NCI-H510A treated with DMSO at 0.1 percent for 48 hours (cell line): ENCODE measurements at places on chromosomes 16 and 17.

DNA sequence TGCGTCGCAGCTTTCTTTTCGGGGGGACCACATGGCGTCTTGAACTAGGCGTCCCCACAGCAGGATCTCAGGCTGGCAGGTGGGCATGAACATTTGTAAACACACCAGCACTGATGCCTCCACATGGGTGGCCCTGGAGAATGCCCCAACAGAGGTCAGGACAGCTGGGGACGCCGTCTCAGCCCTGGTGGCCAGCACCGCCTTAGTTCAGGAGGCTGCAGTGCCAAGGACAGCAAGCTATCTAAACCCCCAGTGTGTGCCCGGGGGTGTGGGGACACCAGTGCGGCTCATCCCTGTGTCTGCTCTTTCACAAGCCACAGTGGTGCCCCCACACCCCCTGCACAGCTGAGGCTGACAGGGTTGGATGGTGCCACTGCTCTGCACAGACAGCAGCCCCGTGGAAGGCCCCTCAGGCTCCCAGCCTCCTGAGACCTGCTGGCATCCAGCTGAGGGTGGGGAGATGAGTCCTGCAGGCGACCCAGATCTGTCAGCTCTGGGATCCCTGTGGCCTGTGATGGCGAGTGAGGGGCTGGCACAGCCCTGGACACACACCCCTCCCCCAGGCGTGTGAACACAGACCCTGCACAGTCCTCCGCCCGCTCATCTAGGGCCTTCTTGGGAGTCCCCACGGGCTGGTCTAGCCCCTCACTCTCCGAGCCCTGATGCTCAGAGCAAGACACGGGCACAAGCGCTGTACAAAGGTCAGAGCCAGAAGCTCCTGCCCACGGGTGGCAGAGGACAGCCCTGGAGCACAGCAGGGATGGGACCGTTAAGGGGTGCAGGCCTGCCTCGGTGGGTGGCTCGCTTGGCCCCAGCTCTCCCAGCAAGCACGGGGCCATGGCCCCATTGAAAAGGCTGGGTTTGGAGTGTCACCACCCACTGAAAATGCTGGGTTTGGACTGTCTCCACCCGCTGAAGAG, 10.7 kb downstream of the FSCN2 start:
- DNase-seq: no peak

DNA sequence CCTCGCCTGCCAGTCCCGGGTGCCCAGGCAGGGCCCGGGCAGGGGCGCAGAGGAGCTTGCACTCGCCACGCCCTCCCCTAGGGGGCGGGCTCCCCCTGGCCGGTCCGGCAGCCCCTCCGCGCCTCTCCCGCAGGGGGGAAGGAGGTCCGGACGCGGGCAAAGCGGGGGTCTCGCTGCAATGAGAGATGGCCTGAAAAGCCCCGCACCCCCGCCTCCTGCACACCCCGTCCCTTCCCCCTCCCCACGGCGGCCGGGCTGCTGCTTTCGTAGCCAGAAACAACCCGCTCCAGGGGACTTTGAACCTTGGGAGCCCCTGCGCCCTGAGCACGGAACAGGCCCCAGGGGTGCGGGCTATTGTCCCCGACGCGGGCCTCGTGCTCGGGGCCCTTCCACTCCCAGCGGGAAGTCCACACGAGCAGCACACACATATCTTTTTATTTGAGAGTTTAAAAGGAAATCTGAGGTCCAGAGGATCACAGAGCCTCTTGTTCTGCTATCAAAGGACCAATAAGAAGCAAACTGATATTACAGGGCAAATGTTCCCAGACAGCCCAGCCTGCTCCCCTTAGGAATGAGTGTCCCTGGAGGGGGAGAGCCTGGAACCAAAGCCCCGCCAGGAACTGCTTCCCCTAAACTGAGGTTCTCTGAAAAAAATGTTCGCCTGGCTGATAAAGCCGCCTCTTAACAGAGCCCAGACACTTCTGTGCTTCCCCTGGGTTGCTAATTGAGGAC, 5.8 kb upstream of the CBX4 start:
- DNase-seq: peak; percentile 37

DNA sequence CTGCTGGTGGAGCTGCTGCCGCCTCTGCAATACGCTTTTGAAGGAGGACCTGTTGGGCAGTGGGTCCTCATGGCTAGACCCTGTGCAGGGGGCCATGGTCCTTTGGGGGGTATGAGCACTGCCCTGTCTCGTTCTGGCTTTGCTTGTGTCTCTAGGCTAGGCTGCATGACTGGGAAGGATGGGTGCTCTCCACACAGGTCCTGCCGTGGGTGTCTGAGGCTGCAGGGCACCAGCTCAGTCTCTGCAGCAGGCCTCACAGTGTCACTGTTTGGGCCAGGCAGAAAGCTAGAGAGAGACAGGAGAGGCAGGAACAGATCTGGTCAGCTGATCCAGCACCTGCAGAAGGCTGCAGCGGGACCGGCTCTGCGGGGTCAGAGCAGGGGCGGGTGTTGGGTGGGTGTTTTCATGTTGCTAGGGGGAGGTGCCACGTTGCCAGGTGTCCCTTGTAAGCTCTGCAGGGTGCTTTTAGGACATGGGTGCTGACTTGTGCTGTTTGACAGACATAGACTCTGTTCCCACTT, 111.4 kb downstream of the SNX29 start:
- DNase-seq: peak; percentile 58

GRCh38 chr16:82603784-82604411, 22.9 kb upstream of the CDH13 start:
- DNase-seq: peak; percentile 6

DNA sequence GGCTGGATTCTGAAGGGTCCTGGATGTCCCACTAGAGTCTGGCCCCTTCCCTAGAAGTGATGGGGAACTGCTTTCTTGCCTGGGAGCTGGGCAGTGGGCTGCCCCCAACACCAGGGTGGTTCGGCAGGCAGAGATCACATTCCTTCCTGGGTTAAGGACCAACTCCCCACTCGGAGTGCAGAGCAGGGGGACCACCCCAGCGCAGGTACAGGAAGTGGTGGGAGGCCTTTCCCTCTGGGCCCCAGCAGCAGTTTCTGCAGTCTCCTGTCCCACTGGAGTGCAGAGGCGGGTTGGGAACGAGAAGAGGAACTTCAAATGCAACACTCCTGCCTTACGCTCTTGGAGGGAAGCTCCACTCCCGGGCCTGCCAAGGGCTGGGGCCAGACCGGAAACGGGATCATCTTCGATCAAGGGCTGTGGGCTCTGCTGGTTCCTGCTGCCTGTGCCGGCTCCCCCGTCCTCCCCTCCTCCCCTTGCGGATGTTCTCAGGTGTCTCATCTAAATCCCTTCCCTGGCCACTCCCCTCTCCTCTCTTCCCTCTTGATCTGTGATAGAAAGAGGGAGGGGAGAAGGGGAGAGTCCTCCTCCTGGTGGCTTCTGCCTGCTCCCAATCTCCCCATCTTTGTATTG, 9.0 kb upstream of the NGFR start:
- DNase-seq: peak; percentile 82

- peak; percentile 19 for DNase-seq
These were observed 742 bp downstream of the PFN1 start for GRCh38 chr17:4947411-4948165.

DNA sequence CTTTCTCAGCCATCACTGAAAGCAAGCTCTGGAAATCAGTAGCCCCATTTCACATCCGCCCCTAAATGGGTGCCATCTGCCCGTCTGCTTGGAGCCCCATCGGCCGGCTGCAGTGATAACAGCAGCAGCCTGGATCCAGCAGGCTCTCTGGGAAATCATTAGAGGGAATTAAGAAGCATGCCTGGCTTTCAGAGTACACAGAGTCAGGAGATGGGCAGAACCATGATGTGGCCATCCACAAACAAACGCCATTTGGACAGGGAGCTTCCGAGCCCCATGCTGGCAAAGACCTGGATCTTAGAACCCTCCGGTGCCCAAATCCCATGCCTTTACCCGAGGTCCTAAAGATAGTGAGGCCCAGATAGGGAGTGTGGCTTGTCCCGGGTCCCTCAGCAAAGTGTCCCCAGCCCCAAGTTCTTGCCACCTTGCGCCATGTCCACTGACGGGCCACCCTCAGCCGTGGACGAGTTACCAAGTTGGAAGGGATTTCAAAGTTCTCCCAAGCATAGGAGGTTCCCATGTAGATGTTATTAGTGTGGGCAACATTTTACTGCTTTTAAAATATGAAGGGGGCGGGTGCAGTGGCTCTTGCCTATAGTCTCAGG, 1.0 kb upstream of the LITAF start:
- no peak for DNase-seq
